Activated CD4-positive, alpha-beta memory T cell treated with anti-CD3 and anti-CD28 coated beads, Interleukin-2, amount 10 ng/mL, durations not matched to agents 7 days and 5 days (primary cell): ENCODE measurements at places on chromosomes 7 and 10. TPM values are rescaled to one million over a fixed set of nuclear protein-coding genes. Genes with fewer than 3 reads are reported as not detected.
A peak's percentile ranks its signal among the peaks of the same experiment; 100 is the strongest.

MNX1 gene
- 0.10 TPM for total RNA-seq

PFKFB3 gene
- 69.4 TPM for total RNA-seq

HOXA2 gene
- total RNA-seq = not detected

HIBADH gene
- total RNA-seq = 13.3 TPM

HIF1AN gene
- 57.7 TPM for total RNA-seq

GRCh38 chr7:144830811-144831210 lies 5.0 kb downstream of the TPK1 start:
- no peak for DNase-seq

GRCh38 chr7:74263399-74264120 lies 9.4 kb upstream of the RFC2 start:
- no peak for DNase-seq

- DNase-seq = no peak
Measured at GRCh38 chr10:114917927-114918672, 19.9 kb upstream of the TRUB1 start.

DNA sequence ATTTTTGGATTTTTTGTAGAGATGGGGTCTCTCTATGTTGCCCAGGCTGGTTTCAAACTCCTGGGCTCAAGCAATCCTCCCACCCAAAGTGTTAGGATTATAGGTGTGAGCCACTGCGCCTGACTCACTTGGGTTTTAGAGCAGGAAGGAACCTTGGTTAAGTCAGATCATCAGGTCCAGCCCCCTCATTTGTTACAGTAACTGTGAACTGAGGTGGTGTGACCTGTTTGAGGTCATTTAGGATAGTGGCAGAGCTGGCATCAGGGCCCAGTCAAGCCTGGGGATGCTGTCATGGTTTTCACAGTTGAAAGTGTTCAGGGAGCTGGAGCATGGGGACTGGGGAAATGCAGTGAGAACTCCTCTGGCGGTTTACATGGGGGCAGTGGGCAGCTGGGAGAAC lies 159.6 kb downstream of the TAX1BP1 start:
- peak; percentile 34 for DNase-seq

GRCh38 chr7:1939434-1940401 lies 269.6 kb downstream of the ELFN1 start:
- no peak for DNase-seq

DNA sequence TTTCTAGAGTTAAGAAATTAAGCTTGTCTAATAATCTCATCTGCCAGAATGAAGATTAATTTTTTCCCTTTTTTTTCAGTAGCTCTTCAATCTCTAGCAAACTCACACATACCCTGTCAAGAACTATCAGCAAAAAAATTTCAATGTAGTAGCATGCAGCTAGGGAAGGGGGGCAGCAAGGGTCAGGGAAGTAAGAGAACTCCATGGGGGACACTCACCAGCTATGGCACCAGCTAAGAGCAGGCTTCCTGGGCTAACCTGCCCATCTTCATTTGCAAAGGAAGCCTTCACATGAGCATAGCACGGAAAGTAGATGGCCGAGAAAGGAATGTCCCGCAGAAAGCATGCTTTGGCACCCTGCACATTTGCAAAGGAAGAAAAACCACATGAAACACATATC lies 190.4 kb downstream of the SLC25A13 start:
- DNase-seq = no peak

DNA sequence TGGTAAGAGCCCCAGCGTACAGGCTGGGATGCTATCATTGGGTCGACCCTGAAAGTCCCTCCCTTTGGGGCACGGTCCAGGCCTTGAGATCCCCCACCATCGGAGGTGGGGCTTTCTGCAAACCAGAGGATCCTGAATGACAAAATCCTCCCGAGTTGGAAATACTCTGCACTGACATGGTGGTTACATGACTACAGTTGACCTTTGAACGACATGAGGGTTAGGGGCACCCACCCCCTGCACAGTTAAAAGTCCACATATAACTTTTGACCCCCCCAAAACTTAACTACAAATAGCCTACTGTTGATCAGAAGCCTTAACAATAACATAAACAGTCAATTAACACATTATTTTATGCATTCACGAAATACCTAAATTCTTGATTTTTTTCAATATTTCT lies 13.1 kb downstream of the HSPA12A start:
- DNase-seq = no peak

DNA sequence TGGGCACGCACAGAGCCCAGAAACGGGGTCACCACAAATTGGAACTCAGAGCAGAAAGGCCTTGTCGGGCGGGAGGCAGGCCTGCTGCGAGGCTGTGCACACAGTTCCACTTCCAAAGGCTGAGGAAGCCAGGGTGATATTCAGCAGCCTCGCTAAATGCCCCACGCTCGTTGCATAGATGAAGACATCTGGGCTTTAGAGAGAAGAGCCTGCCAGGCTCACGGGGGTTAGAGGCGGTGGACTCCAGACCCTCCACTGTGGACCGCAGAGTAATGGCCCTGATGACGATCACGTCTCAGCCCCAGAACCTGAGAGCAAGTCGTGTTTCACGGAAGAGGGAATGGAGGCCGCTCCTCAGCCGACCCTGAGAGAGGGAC lies 104.2 kb downstream of the DNAJB6 start:
- DNase-seq = peak; percentile 11

DNA sequence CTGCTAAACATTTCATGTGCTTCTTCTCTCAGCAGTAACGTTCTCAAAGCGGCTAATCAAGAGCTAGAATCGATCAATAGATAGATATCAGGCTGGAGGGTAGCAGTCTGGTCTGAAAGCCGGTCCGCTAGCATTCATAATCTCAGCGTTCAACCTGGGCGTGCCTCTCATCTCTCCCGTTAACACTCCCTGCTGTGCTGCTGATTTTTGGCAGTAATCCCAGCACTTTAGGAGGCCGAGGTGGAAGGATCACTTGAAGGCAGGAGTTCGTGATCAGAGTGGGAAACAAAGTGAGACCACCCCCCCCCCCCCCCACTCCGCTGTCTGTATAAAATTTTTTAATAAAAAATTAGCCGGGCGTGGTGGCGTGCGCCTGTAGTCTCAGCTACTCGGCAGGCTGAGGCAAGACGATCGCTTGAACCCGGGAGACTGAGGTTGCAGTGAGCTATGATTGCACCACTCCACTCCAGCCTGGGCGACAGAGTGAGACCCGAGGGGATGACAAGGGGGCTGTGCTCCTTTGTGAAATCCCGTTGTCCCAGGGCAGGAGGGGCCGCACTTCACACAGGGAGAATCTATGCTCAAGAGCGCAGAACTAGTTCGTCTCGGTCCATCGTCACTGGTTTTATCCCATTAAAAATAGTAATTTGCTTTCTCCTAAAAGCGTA lies 624 bp upstream of the CEP55 start:
- peak; percentile 27 for DNase-seq

DNA sequence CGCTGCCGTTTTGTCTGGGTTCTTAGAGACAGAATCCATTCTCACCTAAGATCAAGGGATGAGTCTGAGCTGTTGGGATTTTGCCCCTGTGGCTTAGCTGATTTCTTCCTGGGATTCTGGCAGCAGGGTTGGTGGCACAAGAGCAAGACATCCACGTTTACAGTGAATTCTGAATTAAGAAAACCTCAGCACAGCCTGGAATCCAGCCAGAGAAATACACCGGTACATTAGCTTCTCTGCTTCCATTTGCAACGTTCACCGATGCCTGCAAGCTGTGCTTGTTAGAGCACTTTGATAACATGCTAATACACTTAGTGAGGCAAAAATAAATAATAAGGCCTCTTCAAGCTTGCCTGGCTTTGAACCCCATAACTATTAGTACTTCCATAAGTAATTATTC lies 569.8 kb downstream of the CALN1 start:
- DNase-seq = no peak

- no peak for DNase-seq
Measured at GRCh38 chr10:1608851-1609647, 128.3 kb downstream of the ADARB2 start.
